ENCODE measurements at places on chromosomes 1 and 21.

- DNase-seq, result no peak
These were observed 5.5 kb upstream of the KLF17 start for GRCh38 chr1:44113095-44113609.

GRCh38 chr1:204588826-204589225, 72.6 kb downstream of the MDM4 start:
- no peak for DNase-seq

DNA sequence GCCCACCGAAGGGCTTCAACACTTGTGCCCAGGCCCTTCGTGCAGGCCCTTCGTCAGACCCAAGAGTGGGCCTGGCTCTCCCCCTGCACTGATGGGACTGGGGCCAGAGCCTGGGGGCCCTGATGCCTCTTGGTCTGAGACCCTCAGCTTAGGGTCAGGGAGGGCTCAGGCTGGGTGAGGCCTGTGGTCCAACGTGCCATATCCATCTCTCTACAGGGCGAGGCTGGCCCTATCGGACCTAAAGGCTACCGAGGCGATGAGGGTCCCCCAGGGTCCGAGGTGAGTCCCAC, 15.6 kb downstream of the COL6A1 start:
- no peak for DNase-seq

DNA sequence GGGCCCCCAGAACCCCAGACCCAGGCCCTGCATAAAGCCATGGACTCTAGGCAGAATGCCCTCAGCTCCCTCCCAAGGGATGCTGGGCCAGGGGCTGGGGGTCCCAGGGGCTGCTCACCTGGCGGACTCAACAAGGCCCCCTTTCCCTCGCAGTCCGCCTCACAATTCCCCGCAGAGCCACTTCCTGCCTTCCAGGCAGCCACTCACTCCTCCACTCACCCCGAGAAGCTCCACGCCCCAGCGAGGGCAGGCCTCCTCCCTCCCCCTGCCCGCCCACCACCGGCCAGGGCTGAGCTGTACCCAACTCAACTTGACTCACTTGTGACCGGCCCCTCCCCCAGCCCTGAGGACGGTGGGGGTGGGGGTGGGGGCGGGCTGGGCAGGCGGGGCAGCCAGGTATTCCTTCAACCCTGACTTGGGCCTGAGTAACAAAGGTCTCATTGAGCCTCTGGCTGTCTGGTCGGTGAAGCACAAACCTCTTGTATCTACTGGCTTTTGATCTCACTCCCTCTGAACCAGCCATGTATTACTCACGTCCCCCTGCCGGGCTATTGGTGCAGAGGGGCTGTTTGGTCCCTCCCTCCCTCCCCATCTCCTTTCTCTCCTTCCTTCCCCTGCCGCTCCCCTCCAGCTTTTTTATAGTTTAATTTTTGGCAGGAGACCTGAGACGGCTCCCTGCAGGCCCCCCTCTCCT, 5.9 kb downstream of the BLACAT1 start:
- no peak for DNase-seq

- peak; percentile 18 for DNase-seq
These were observed 75.7 kb upstream of the KIF26B start for GRCh38 chr1:245079021-245079609.

GRCh38 chr1:232413674-232414073, 216.3 kb downstream of the SIPA1L2 start:
- no peak for DNase-seq

DNA sequence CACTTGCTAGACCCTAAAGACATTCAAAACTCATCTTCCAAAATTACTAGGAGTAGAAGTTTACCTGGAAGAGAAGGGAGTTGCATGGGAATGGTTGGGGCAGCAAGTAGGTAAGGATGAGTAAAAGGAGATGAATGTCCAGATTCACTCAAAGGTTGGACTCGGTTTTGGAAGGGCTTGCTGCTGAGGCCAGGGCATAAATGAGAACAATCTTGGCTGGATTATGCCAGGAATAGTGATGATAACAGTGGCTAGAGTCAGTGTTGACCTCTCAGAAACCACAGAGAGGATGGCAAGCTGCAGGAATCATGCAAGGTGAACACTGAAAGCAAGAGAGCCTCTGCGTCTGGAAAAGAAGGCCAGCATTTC, 43.4 kb downstream of the C8A start:
- DNase-seq, result no peak

DNA sequence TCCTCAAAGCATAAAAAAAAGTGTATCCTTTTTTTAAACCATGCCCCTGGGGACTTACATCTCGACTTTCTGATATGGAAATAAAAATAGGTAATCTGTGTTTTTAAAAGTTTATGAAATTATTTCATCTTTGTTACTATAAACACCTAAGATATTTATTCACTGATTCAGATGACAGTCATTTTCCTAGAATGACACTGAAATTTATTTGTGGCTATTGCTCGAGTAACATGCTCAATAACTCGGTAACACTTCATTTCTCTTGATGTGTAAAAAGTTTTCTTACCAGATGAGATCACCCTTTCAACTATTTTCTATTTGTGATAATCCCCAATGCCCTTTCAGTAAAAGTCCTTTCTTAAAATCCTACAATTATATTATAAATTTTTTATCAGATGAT, 495.8 kb downstream of the TTLL7 start:
- no peak for DNase-seq

Data from Jurkat, Clone E6-1 (cell line).